GM13977 (cell line): ENCODE measurements at places on chromosomes 6 and 20.

GRCh38 chr6:105493736-105494135, 90.9 kb upstream of the PREP start:
- DNase-seq: no peak

DNA sequence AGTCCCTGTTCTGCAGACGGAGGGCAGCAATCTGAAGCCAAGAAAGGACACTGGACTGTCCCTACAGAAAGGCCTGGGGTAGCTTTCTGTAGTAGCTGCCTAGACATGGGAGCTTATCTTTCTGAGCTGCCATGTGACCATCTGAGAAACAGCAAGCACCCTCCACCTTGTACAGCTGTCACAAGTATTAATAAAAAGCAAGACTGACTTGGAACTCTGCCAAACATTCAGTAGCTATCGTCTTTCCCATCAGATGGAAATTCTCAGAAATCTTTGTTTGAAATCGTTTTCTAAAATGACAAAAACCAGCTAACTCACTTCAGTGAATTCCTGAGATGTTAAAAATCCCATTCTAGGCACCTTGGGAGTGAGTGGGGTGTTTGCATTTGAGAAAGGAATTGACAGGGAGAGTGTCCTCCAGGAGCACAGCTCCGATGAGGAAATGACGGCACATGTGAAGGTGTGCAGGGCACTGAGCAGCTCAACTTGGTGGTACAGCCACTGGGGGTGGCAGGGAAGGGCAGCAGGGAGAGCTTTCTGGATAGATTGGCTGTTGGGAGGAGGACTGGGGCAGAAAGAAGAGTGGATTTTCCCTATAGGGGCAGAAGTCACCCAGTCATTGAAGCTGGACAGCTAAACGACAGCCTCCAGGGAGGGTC, 24.5 kb downstream of the ACSS1 start:
- DNase-seq: no peak

DNA sequence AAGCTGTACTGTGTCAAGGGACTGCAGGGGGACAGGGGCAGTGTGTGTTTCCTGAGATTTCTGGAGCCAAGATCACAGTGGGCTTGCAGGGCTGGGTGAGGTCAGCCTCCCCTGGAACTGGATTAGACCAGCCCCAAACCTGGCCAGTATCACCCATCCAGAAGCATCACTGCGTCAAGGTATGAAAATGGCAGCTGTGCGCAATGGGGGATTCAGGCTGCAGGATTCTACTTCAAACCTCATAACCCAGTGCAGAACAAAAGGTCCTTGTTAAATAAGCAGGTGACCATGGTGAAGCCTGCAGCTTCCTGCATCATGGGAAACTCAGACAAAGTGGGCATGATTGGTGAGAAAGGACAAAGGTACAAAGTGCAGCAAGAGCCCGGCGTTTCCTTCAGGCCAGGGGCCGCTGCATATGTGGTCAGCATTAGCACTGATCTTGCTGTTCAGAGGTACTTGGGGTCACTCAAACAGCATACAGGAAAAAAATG, 33.4 kb downstream of the TRAF3IP2 start:
- DNase-seq: no peak

DNA sequence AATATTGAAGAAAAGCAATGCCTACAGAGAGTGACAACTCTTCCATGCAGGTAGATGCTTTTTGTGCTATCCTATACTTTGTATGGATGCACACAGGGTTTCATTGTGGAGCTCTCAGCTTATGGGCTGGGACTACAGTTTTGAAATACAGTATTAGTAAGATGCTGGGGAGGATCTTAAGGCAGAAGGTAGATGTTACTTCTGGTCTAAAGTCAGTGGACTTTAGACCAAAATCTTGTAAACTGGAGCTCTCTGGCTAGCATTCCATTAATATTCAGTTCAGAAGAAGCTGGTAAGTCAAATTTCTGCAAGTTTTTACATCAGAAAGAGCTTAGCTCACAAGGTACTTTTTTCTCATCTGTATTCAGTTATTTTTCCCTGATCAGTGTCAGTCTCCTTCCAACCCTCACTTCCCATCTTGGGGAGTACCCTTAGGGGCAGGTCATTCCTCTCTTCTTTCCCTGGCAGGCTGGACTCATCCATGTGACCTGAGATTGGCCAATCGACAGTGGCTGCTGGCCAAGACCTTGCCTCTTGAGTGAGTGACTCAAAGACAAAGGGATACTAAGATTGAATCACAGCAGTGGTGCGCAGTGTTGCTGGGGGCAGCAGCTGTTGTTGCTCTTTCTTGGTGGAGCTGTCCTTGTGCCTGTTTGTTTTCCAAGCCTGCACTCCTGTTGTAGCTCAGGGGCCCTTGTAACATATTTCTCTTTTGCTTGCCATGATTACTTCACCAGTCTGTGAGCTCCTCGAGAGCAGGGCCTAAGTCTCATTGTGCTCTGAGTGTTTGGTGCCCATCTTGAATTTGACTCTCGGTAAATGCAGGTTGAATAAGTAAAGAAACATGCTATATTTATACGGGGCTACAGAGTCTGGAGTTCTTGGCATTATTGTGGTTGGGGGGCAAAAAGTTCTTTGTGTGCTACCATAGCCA, 2.8 kb upstream of the PHF20 start:
- DNase-seq: peak; percentile 38

GRCh38 chr20:33391722-33392415, 9.4 kb downstream of the CDK5RAP1 start:
- DNase-seq: no peak

DNA sequence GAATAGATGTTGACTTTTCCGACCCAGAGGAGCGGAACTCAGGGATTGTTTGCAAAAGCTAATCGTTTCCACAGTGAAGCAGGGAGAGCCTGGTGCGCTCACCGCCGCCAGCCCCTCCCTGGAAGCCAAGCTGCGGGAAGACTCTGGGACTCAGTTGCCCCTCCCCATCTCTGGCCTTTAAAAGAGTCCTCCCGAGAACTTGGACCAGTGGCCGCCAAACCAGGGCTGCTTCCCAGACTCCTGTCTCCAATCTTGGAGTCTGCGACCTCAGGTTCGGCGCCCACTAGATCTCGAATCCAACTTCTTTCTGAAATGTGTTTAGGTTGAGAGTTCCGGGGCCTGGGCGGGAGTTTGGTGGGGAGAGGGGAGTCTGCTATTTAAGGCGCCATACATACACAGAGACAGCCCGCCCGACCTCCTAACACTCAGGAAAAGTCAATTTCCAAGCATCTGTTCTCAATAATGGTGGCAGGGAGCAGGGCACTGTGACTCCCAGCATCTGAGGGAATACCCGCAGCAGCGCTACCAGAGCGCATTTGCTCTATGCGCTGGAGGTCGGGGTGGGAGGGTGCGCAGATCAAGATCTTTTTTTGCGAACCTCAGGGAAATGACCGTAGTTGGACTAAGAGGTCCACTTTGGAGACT, 800 bp upstream of the GRIK2 start:
- no peak for DNase-seq

GRCh38 chr6:16948396-16948795, 153.5 kb upstream of the STMND1 start:
- DNase-seq: no peak

- no peak for DNase-seq
Observed at GRCh38 chr6:106477790-106478189, 117.3 kb downstream of the CRYBG1 start.

- peak; percentile 82 for DNase-seq
Observed at GRCh38 chr20:35269055-35269781, 8.7 kb downstream of the MMP24OS start.

- no peak for DNase-seq
Observed at GRCh38 chr20:50491926-50492634, 18.1 kb upstream of the PTPN1 start.

GRCh38 chr6:105482227-105482844, 79.5 kb upstream of the PREP start:
- DNase-seq: no peak

- no peak for DNase-seq
Observed at GRCh38 chr6:63997734-63998133, 362.1 kb downstream of the PHF3 start.

DNA sequence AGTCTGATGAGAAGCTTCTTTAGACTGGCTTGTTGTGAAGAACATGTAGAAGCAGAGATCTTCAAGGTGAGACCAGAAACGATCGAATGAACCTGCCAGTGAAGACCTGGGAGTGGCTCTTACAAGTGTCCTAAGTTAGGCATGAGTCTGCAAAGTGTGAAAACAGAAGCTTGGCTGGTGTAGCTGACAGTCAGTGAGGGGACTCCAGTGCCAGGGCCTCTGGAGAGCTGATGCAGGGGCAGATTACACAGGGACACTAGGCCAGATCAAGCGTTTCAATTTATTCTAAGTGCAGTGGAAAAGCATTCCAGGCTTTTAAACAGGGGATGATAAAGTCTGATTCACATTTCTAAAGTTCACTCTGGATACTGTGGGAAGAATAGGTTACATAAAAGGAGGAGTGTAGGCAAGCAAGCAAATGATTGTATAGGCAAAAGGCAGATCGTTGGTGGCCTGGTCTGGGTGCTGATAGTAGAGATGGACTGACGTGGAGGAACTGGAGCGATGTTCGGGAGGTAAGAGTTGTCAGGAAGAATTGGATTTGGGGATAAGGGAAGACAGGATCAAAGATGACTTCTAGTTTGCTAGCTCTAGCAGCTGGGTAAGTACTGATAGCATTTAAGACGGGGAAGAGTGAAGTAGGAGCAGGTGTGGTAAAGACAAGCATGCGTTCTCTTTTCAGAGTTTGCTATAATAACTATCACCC, 133.5 kb downstream of the MAN1A1 start:
- DNase-seq: no peak
